ENCODE measurements at places on chromosomes 11 and 22.

GRCh38 chr11:62128835-62129234, 5.0 kb downstream of the INCENP start:
- no peak for DNase-seq

DNA sequence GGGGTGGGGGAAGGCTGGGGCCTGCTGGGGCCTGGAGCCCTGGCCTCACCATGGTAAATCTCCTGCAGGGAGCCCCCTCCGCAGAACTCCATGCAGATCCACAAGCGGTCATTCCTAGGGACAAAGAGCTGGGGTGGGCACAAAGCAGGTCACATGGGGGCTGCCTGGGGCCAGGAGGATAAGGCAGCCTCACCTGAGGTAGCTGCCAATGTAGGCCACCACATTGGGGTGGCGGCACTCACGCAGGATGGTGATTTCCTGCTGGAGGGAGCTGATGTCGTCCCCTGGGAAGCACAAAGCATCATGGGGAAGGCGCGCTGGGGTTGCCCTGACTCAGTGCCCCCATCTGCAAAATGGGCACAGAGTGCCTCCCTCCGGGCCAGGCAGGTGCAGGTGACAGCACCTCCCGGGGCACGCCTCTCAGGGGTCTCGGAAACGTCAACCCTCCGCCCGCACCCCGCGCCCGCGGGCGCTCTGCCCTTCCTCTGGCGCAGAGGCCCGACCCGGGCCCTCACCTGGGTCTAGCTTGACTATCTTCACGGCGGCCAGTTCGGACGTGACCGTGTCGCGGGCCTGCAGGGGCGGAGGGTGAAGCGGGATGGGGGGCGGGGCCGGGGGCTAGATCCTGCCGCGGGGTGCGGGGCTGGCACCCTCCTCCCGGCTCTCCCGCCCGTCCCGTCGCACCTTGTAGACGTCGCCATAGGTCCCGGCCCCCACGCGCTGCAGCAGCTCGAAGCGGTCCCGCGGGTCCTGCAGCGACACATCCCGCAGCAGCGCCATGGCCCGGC, 450 bp downstream of the MAP4K2 start:
- no peak for DNase-seq

DNA sequence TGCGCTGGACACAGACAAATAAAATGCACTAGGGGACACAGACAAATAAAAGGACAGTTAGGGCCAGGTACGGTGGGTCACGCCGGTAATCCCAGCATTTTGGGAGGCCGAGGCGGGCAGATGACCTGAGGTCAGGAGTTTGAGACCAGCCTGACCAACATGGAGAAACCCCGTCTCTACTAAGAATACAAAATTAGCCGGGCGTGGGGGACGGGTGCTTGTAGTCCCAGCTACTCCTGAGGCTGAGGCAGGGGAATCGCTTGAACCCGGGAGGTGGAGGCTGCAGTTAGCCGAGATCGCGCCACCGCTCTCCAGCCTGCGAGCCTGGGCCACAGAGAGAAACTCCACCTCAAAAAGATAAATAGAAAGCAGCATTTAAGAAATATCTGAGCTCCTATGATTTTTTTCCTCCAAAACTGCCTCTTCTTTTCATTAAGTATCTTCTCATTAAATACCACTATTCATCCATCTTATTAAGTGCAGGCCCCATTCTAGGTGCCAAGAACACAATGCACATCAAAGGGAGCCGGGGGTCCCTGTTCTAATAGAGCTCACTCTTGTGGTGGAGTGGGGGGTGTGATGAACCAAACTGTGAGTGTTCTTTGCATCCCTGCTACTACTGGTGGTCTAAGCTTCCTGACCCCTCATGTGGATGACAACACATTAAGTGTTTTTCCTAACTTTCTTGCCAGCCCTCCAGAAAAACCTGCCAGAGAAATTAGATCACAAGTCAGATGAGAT, 766 bp upstream of the ZNHIT2 start:
- DNase-seq: no peak

GRCh38 chr11:9059406-9059805, 32.0 kb downstream of the SCUBE2 start:
- no peak for DNase-seq

DNA sequence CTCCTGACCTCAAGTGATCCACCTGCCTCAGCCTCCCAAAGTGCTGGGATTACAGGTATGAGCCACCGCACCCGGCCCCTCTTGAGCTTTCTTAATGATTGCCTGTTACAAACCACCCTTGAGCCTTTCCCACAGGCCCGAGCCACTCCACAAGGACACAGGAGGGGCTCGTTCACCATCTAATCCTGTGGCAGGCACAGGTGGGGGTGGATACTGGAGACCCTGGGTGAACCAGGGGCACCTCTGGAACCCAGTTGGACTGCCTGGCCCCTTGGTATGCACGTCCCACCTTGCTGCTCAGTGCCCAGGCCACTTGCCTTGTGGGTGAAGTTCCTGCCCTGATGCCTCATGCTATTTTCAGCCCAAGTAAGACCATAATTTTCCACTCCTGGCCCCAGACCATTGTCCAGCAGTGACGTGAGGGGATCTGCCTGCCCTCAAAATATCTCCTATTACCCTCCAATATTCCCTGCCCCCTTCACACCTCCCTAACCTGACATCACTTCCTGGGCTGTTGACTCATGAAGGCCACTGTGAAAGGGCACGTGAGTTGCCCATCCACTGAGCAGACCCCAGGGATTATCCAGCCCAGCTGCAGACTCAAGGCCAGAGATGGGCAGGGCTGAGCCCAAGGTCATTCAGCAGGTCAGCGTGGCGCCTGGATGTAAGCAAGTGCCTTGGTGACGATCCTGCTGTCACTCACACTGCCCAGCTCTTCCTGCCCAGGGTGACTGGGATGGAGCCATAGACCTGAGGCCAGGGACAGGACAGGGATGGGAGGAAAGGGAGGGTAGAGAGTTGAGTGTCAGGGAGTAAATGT, 19.6 kb downstream of the P2RY2 start:
- peak; percentile 55 for DNase-seq

GRCh38 chr11:117210620-117211019, 11.4 kb downstream of the TAGLN start:
- DNase-seq: no peak

DNA sequence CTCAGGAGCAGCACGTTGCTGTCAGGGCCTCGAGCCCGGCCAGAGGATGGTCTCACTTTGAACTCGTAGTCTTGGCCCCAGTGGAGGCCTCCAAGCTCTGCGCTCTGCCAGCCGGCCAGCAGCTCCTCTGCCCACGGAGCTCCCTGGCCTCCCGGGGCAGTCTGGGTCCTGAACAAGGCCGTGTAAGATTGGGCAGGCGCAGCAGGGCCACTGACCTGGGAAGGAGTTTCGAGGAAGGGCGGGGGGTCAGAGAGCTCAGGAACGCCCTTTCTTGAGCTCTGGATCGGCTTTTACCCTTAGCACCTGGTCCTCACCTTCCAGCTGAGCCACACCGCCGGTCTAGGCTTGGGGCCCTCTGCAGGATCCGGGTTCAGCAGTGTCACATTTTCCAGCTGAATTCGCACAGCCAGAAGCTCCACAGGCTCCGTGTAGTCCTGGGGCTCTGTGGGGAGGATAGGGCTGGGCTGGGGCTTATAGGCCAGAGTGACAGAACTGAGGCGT, 2.1 kb downstream of the ROBO4 start:
- no peak for DNase-seq

- DNase-seq: peak; percentile 87
Observed at GRCh38 chr11:111018566-111018965, 227.0 kb upstream of the POU2AF2 start.

GRCh38 chr11:7019500-7020182, 505 bp downstream of the ZNF214 start:
- peak; percentile 19 for DNase-seq

DNA sequence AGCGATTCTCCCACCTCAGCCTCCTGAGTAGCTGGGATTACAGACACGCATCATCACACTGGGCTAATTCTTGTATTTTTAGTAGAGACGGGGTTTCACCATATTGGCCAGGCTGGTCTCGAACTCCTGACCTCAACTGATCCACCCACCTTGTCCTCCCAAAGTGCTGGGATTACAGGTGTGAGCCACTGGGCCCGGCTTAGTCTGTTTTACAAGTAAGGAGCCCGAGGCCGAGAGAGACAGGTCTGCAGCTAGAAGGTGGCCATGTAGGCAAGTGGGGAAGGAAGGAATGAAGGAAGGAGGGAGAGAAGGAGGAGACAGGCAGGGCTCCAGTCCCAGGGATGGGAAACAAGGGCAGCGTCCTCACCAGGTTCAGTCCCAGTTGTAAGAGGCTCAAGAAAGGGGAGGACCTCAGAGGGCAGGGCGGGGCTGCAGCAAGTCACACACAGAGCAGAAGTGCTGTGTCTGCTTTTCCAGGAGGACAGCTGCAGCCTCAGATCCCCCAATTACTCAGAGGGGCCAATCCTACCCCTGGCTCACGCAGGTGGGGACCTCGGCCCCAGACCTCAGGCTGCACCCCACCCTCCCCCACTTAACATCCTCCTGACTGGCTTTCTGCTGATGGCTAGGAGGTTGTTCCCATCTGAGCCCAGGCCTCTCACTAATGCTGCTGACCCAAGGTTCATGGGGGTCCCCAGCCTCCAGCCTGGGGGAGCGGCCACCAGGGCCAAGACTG, 53.8 kb upstream of the PRR5 start:
- DNase-seq: no peak

GRCh38 chr11:33320814-33321330, 63.7 kb downstream of the HIPK3 start:
- DNase-seq: peak; percentile 81

- no peak for DNase-seq
Observed at GRCh38 chr22:20149257-20150250, 1.3 kb downstream of the CCDC188 start.

GRCh38 chr11:9148035-9148434, 56.6 kb upstream of the SCUBE2 start:
- DNase-seq: no peak

GRCh38 chr11:14565845-14566244, 45.7 kb upstream of the PSMA1 start:
- no peak for DNase-seq

- DNase-seq: no peak
Observed at GRCh38 chr11:134346101-134346975, 14.6 kb downstream of the GLB1L2 start.

GRCh38 chr11:69431893-69432738, 49.3 kb upstream of the LINC01488 start:
- DNase-seq: no peak

DNA sequence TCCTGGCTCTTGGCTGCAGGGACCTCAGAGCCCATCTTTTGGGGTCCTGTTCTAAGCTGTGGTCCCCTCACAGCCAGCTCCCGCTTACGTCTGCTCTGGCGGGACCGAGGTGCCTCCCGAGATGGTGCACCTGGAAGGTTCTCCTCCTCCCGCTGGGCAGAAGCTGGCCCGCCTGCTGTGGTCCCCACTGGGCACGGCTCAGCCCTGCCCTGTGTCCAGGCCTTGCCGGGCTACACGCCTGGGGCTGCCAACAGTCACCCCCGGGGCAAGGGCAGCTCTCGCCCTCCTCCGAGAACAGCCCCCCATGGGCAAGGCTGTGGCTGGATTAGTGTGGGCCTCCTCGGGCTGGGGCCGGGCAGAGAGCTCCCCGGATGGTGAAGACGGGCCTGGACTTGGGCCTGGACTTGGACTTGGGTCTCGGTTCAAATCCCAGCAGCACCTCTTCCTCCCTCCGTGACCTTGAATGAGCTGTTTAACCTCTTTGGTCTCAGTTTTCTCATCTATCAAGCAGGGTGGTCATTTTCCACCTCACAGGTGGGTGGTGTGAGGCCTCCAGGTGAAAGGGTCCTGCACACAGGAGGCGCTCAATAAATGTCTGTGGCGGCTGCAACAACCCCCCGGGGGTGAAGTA, 998 bp downstream of the BAIAP2L2 start:
- no peak for DNase-seq

DNA sequence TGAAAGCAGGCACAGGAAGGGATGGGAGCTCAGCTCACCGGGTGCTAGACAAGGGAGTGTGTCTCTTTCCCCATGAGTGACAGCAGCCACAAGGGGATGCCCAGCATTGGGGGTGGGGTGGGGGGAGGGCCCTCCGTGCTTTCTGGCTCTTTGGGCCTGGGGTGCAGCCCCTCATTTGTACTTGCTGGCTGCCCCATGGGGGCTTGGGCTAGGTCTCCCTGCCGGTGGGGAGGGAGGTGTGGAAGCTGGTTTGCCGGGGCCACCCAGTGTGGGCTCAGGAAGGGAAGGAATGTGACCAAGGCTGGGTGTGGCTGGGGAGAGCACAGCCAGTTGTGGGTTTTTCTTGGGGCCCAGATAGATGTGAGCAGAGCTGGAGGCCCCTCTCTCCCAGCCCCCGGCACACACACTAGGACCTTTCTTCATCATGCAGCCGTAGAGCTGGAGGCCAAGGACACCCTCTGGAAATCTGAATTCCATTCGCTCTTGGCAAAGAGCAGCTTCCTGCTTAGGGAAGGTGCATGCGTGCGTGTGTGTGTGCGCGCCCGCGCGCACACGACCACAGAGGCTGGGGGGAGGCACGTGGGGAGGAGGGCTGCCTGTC, 25.8 kb downstream of the KCNQ1OT1 start:
- peak; percentile 24 for DNase-seq

DNA sequence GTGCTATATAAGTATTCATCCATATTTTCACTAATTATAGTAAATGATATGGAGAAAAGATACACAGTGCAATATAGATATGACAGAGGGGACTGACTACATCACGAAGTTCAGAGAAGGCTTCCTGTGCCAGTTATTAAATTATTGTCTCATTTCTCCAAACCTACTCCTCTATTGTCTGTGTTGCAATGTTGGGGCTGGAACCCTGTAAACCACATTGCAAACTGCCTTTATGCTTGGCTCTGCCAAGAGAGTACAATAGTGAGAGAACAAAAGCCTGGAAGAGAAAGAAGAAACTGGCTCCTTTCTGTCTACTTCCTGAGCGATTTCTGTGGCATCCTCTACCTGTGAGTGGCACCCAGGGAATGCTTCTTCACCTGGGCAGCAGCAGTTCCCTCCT, 46.4 kb downstream of the ME3 start:
- DNase-seq: no peak

- DNase-seq: no peak
Observed at GRCh38 chr11:74532501-74533246, 39.1 kb upstream of the LIPT2 start.

DNA sequence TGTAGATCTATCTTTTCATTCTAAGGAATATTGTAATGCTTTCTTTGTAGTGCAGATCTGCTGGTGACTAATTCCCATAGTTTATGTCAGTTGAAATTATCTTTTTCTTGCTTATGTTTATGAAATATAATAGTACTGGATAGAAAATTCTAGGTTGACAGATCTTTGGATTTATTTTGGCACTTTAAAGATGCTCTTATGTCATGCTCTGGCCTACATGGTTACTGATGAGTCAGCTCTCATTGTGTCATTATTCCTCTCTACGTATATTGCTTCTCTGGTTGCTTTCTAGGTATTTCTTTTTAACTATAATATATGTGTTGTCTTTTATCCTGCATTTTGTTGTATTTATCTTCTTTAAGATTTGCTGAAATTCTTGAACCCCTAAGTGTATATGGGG, 955.5 kb upstream of the CHORDC1 start:
- peak; percentile 90 for DNase-seq

GRCh38 chr11:2964782-2965181, 27.3 kb downstream of the NAP1L4 start:
- DNase-seq: peak; percentile 3

- peak; percentile 62 for DNase-seq
Observed at GRCh38 chr11:57515332-57516060, at the start of gene SLC43A1. Gene SLC43A1 (minus strand): TSS chr11:57515702. CDS start chr11:57514111, 1,591 bp downstream.
